Tibial nerve (tissue), 4 donors: ENCODE measurements at places on chromosomes 6 and 20.

GRCh38 chr6:88567696-88568095 lies 395.7 kb downstream of the RNGTT start:
- H3K4me1 ChIP-seq, result no peaks in the 10 kb centered on the region
- no peak overlapping the region for H3K4me3 ChIP-seq
- DNase-seq, result no peak
- H3K36me3 ChIP-seq, result no peaks in the 10 kb centered on the region
- no peak overlapping the region for H3K27ac ChIP-seq

DNA sequence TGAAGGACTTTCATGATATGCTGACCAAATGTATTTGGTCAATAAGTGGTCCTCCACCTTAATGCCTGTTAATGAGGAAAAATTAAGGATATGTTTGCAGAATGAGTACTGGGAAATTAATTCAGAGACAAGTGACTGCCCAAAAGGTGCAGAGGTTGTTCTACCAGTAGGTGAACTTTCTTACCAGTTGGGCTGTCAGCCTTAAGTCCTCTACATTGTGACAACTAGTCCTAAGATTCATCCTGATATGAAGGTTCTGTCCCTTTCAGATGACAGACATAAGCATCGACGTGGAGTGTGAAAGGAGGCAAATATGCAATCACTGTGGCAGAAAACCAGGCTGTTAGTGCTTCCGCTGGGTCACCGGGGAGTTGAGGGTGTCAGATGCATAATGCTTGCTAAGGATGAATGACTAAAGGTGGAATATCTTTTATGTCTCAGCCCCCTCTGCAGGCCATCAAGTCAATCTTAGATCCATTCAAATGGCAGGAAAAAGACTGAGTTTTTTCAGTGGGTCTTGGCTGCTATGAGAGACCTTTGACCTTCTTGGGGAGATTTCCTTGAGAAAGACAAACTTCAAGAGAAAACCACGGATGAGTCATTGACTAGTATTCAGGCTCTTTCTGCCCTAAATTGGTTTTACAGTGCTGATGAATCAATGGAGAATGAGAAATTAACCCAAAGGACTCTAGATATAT lies 226.0 kb downstream of the TPBG start:
- no peaks in the 10 kb centered on the region for H3K27me3 ChIP-seq
- H3K27ac ChIP-seq, result no peak overlapping the region
- H3K4me1 ChIP-seq, result no peaks in the 10 kb centered on the region
- H3K4me3 ChIP-seq, result no peak overlapping the region
- no peak for DNase-seq
- no peaks in the 10 kb centered on the region for H3K36me3 ChIP-seq

GRCh38 chr6:164013480-164014208 lies 599.1 kb downstream of the QKI start:
- DNase-seq, result no peak
- no peak overlapping the region for H3K27ac ChIP-seq
- H3K4me3 ChIP-seq, result no peak overlapping the region
- H3K27me3 ChIP-seq, result no peaks in the 10 kb centered on the region

DNA sequence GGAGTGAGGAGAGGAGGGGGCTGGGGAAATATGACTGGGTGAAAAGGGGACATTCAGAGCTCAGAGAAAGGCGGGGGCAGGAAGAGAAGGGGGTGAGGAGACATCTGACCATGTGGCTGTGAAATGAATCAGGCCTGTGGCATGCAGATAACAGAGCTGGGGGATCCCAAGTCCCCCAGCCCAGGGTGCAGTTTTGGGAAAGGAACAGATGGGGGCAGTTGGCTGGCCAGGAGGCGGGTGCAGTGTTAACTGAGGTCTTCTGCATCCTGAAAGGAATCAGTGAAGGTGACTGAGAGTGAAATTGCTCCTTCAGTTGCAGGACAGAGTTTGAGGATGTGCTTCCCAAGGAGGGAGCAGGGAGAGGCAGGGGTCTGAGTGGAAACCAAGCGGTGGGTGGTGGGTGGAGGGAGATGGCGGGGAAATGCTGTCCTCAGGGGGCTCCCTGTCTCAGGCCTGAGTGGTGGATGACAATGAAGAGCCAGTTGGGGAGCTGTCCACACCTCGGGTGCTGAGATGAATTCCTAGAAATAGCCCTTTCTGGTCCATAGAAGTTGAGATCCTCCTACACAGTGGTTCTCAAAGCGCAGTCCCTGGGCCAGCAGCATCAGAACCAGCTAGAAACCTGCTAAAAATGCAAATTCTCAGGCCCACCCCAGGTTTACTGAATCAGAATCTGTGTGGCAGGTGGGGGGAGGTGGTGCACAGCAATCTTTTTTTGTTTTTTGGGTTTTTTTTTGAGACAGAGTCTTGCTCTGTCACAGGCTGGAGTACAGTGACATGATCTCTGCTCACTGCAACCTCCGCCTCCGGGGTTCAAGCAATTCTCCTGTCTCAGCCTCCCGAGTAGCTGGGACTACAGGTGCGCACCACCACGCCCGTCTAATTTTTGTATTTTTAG lies 26.0 kb upstream of the CCDC167 start:
- H3K27me3 ChIP-seq, result peaks cover 32% of the 10 kb centered on the region
- H3K36me3 ChIP-seq, result no peaks in the 10 kb centered on the region
- no peaks in the 10 kb centered on the region for H3K4me1 ChIP-seq
- no peak overlapping the region for H3K4me3 ChIP-seq

GRCh38 chr6:158009114-158009891 lies 27.6 kb downstream of the SYNJ2 start:
- H3K27me3 ChIP-seq, result no peaks in the 10 kb centered on the region
- H3K36me3 ChIP-seq, result no peaks in the 10 kb centered on the region
- H3K27ac ChIP-seq, result no peak overlapping the region
- H3K4me1 ChIP-seq, result peaks cover 9% of the 10 kb centered on the region
- peak; percentile 47 for DNase-seq
- no peak overlapping the region for H3K4me3 ChIP-seq

DNA sequence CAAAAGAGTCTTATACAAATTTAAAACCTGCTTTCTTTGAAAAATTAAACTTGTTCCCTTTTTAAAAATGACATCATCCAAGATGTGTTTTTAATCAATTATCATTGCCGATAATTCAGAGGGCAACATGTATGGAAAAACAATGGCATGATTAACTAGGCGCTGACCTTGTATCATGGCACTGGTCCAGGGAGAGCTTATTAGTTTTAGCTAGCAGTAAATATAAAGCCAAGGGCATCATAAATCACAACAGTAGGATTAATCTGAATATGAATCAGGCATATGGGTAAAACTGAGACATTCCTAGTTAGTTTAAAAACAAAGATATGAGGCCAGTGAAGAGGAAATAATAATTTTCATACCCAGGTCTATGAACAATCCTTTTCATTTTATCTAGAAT lies 374.0 kb downstream of the HDGFL1 start:
- no peaks in the 10 kb centered on the region for H3K27me3 ChIP-seq
- H3K4me1 ChIP-seq, result no peaks in the 10 kb centered on the region
- DNase-seq, result no peak
- H3K4me3 ChIP-seq, result no peak overlapping the region
- no peak overlapping the region for H3K27ac ChIP-seq

DNA sequence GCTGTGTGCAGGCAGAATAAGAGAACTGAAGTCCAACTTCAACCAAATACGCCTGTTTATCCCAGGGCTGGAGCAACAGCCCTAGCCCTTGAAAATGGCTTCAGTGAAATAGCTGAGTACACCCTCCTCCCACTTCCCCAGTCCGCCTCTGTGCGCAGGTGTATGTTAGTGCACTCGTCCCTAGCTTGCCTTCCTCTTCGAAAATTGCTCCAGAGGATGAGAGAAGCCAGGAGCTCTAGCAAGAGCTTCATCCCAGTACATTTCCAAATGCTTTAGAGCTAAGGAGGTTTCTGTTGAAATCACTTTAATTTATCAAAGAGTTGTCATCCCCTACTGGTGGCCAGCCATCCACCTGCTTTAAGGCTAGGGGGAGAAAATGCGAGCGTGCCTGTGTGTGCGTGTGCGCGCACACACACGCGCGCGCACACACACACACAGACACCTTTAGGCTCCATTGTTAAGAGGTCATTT lies 5.4 kb upstream of the POU3F2 start:
- no peaks in the 10 kb centered on the region for H3K36me3 ChIP-seq
- H3K27me3 ChIP-seq, result peaks cover 88% of the 10 kb centered on the region
- no peak overlapping the region for H3K27ac ChIP-seq

- no peak overlapping the region for H3K4me3 ChIP-seq
- no peak overlapping the region for H3K27ac ChIP-seq
- no peaks in the 10 kb centered on the region for H3K36me3 ChIP-seq
- no peaks in the 10 kb centered on the region for H3K27me3 ChIP-seq
Observed at GRCh38 chr20:37331060-37331857, 14.7 kb upstream of the SRC start.

DNA sequence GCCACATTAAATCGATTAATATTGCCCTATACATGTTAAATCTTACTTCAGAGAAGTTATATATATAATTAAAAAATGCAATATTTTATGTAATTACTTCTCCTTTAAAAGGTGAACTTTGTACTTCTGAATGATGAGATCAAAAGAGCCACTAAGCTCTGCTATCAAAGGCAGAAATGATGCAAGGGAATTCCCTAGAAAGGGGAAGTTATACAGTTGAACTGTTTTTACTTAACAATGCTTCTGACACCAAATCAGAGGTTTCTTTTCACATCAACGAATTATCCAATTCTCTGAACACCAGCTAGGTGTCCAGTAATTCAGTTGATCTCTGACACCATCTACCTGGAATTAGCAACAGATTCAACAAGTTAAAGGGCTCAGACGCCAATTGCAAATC lies 319.9 kb upstream of the TSHZ2 start:
- no peak overlapping the region for H3K27ac ChIP-seq
- no peaks in the 10 kb centered on the region for H3K4me1 ChIP-seq
- H3K27me3 ChIP-seq, result no peaks in the 10 kb centered on the region
- H3K36me3 ChIP-seq, result no peaks in the 10 kb centered on the region
- H3K4me3 ChIP-seq, result no peak overlapping the region

GRCh38 chr20:47720636-47721427 lies 64.4 kb downstream of the SULF2 start:
- no peak for DNase-seq
- H3K36me3 ChIP-seq, result no peaks in the 10 kb centered on the region
- no peak overlapping the region for H3K4me3 ChIP-seq
- H3K27me3 ChIP-seq, result no peaks in the 10 kb centered on the region

DNA sequence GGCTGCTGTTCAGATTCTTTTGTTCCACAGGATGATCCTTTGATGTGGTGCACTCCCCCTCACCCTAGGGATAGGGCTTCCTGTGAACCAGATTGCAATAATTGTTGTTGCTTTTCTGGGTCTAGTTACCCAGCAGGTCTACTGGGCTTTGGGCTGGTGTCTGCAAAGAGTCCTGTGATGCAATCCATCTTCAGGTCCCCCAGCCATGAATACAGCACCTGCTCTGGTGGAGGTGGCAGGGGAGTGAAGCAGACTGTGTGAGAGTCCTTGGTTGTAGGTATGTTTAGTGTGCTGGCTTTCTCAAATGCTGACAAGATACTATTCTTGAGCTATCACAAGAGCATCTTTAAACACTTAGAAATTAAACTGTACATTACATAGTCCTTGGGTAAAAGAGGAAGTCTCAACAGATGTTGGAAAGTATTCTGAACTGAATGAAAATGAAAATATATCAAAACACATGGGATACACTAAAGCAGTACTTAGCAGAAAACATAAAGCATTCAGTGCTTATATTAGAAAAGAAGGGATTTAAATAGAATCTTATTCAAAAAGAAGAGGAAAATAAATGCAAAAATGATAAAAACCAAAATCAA lies 49.1 kb upstream of the CCR6 start:
- DNase-seq, result no peak
- H3K4me3 ChIP-seq, result no peak overlapping the region
- H3K27ac ChIP-seq, result no peak overlapping the region
- no peaks in the 10 kb centered on the region for H3K4me1 ChIP-seq

DNA sequence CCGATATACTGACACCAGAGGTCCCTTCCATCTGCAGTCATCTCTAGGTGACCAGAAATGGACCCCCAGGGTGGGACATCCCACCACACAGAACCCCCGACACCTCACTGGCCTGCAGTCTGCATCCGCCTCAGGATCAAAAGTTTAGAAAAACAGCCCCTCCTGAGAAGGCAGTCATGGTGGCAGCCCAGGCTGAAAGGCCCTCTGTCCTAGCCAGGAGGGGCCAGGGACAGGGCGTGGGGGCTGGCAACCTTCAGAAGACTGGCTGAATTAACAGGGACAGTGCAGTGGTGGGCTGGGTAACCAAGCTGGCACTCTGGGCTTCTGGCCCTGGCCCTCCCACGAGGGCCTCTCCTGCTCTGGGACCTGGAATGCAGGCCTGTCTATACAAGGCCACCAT lies 34.3 kb upstream of the MDFI start:
- no peaks in the 10 kb centered on the region for H3K36me3 ChIP-seq
- no peak overlapping the region for H3K27ac ChIP-seq
- no peak for DNase-seq
- H3K4me3 ChIP-seq, result no peak overlapping the region

DNA sequence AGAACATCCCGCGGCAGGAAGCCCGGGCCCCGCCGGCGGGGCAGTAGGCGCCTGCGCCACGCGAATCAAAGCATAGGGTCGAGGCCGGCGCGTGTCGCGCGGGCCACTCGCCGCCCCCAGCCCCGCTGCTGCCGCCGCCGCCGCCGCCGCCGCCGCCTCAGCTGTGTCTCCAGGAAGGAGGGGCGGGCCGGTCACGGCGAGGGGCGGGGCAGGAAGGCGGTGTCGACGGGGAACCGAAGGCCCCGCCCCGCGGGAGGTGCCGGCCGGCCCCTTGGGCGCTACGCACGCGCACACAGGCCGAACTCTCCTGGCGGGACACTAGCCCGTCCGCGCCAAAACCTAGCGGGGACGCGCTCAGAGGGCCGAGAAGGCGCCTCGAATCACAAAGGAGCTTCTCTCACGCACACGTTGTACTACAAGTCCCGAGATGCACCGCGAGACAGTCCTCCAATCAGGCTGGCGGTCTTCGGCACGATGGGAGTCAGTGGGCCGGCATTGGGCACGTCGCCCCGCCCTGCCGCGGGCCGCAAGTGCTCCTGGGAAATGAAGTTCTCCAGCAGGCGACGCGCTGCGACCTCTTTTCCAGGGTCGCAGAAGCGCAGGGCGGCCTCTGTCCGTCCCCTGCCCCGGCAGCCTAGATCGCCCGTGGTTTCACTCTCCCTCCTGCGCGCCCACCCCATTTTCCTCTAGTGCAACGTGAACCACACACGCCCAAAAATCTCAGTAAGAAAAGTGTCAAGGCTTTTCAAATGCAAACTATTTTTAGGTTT lies at the start of gene RALGAPA2:
Gene RALGAPA2 (minus strand): TSS at position 171 of the 770 bp plus-strand sequence. CDS start 164 bp downstream, at position 7.
- H3K27me3 ChIP-seq, result no peaks in the 10 kb centered on the region
- no peaks in the 10 kb centered on the region for H3K36me3 ChIP-seq
- H3K27ac ChIP-seq, result peak within 1 kb of the TSS; percentile 79
- H3K4me3 ChIP-seq, result peak within 1 kb of the TSS; percentile 95
- H3K4me1 ChIP-seq, result peaks cover 4% of the 10 kb centered on the region

DNA sequence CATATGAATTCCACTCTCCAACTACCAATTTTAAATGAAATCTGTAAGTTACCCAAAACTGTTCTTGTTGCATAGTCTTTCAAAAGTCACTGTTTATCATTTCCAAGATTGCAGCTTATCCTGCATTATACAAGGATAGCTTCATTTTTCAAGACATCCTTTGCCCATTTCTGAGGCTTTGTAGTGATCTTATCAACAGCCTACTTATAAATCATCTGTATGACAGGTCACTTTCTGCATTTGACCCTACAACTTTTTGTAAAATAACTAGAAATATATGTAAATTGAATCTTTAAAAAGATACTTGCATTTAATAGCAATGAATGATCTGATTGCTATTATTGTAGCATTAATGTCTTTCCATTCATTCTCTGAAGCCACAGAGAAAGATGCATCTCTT lies 521.1 kb downstream of the UTRN start:
- DNase-seq, result no peak
- H3K27me3 ChIP-seq, result no peaks in the 10 kb centered on the region
- H3K27ac ChIP-seq, result no peak overlapping the region
- H3K36me3 ChIP-seq, result no peaks in the 10 kb centered on the region
- H3K4me3 ChIP-seq, result no peak overlapping the region
